MV-4-11 (cell line): ENCODE measurements at places on chromosomes 1 and 21.
A peak's percentile ranks its signal among the peaks of the same experiment; 100 is the strongest.

DNA sequence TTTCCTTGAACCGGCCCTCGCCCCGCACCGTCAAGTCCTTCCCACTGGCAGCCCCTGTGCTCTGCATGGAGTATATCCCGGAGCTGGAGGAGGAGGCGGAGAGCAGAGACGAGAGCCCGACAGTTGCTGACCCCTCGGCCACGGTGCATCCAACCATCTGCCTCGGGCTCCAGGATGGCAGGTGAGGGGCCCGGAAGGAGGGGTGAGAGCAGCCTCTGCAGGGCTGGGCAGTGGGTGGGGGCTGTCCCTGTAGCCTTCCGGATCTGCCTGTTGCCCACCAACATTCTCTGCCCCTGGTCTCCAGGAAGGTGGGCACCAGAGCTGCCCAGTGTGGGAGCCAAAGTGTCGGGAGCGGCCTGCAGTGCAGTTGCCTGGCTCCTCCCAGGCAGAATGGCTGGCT is 99.2 kb upstream of the ACTL8 start:
- no peak for DNase-seq

- no peak for DNase-seq
These were observed 339.0 kb downstream of the DSCAM start for GRCh38 chr21:40507978-40508377.

DNA sequence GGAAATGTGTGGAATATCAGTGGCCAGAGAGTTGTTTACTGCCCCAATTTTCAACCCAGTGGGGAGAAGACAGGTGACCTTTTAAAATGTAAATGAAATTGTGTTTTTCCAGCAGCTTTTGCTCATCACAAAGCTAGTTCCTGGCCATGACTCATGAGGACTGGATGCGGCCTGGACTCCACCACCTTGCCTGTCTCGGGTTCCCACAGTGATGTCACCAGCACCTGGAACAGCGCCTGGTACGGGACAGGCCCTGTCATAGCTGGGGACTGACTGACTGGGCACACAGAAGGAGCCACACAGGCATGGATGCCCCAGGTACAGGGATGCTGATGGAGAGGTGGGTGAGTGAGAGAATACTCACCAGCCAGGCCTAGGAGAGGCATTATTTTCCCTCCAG is 277.1 kb downstream of the AJAP1 start:
- DNase-seq: no peak

DNA sequence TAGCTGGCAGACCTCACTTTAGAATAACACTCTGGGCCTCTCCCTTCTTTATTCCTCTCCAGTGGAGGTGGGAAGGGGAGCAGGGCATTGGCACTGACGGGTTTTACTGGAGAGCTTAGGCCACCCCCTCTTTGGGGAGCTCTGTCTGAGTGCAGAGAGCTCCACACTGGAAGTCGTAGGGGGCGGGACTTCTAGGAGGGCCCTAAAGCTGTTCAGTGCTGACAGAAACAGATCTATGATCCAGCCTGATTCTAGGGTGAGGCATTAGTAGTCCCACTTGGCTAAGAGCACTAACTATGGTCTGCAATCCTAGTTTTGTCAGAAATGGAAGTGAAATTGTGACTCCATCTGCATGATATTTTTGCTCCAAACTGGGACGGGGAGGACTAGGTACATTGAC is 138.7 kb downstream of the MIS18A start:
- DNase-seq: peak; percentile 2

GRCh38 chr1:93848350-93848883 is 30.6 kb downstream of the DNTTIP2 start:
- no peak for DNase-seq

DNA sequence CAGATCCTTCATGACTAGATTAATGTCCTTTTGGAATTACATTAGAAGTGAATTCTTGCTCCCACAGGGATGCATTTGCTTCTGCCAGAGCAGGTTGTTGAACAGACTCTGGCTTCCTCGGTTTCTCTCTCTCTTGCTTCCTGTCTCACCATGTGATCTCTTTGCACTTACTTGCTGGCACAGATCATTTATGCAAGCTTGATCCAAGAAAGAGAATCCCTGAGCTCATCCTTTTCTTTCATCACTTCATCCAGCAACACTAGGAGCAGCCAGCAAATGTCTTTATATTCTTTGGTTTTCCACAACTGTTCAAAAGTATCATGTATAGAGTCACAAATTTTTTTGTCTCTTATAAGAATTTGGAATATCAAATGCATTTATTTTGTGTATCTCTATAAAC is 313.5 kb downstream of the ZNF326 start:
- DNase-seq: no peak

DNA sequence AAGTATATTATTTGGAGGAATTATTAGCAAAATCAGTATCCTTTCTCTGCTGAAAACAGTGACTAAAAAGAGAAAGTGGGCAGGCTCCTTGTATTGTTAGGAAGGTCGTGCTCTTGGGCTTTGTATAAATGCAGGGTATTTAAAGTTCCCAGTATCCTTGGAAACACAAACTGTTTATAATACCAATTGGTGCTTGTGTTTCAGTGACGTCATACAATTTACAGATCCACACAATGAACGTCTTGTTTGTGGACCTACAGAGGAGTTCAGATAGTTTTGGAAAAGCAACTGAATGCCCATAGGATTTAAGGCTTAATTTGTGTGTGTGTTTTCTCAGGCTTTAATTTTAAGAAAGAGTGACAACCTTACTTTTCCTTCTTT is 168.2 kb downstream of the RASAL2 start:
- no peak for DNase-seq

DNA sequence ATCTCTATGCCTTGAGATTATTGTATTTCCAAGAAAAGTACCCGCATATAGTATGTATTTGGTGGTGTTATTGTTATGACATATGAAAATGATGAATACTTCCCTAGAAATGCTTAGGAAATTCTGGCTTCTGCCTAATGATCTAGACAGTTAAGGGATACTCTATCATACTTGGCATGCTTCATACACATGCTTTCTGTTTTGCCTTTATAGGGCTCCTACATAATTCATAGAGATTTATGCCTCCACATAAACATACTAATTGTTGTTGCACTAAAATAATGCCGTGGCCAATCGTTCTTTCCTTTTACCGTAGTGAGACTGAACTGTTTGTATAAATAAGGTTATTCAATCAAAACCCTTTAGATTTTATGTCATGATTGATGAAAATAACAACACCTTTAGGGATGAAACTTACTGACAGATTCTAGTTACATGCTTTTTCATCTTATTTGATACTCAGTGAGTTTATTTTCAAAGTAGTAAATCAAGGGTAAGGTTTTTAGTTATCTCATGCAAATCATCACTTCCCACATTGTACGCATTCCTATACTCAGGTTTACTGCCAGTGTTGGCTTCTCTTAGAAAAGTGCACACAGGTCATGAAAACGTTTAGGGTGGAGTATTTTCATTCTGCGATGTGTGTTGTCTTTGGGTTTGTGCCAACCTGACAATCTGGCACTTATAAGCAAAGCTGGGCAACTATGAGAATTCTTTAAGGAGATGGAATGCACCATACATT is 40.5 kb upstream of the SCYL3 start:
- DNase-seq: no peak

DNA sequence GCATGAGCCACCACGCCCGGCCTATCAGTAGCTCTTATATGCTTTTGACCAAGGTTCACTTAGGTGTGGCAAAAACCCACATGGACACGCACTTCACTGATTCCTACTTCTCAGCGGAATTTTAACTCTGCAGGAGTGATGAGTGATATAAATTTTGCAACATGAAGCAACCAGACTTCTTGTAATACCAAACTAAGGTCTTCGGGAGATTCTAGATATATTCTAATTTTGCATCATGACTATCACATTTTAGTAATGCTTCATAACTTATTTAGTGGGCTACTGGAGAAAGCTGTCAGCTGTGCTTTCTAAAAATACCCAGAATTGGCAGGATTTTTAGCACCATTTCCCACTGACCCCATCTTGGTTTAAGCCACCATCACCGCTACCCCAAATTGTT is 27.8 kb downstream of the RHCE start:
- no peak for DNase-seq

- DNase-seq: peak; percentile 71
These were observed 14.8 kb downstream of the LYST start for GRCh38 chr1:235851939-235852338.

- DNase-seq: peak; percentile 8
These were observed 8.5 kb downstream of the C1orf141 start for GRCh38 chr1:67126111-67126746.

DNA sequence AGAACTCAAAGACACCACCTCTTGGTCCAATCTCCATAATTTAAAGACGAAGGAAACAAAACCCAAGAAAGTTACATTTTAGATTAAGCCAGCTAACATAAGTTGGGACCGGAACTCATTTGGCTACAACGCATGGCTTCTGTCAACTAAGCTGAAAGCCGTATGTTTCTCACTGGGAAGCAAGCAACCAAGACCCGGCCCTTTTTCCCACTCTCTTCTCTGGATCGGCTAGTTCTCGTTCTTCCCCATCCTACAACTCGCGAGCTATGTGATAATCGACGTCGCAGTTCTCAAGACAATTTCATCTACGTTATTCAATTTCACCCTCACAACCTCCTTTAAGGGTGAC is 601 bp downstream of the CCT8 start:
- DNase-seq: peak; percentile 17

- no peak for DNase-seq
These were observed 25.2 kb upstream of the SUCO start for GRCh38 chr1:172507741-172508140.

GRCh38 chr1:162145966-162146696 is 76.6 kb downstream of the NOS1AP start:
- no peak for DNase-seq

DNA sequence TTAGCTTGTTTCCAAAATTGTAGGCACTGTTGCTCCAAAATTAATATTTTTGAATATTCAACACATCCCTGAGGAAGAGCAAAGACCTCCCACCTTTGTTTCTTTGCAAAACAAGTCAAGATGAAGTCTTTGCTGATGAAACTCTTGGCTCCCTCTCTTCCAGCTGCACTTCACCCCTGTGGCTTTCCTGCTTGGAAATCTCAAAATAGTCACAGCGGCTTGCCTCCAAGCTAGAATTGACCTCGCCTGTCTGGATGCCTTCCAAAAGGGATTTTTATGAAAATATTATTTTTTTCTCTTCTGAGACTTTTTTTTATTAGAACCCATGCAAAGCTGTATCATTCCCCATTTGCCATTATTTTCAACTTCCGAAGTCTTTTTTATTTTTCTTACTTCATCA is 71.1 kb upstream of the MROH9 start:
- no peak for DNase-seq

DNA sequence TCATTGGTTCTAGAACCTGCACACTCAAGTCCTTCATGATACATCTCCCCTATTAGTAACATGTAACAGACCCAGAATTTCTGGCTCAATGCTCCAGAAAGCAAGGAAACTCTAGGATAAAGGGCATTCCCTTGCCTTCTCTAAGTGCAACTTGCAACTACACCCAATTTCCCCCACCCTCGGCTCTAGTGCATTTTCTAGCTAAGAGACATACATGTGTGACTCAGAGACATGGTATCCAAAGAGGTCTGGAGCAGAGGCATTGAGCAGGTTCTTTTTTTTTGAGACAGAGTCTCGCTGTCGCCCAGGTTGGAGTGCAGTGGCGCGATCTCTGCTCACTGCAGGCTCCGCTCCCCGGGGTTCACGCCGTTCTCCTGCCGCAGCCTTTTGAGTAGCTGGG is 132.9 kb downstream of the ZC3H11B start:
- no peak for DNase-seq

DNA sequence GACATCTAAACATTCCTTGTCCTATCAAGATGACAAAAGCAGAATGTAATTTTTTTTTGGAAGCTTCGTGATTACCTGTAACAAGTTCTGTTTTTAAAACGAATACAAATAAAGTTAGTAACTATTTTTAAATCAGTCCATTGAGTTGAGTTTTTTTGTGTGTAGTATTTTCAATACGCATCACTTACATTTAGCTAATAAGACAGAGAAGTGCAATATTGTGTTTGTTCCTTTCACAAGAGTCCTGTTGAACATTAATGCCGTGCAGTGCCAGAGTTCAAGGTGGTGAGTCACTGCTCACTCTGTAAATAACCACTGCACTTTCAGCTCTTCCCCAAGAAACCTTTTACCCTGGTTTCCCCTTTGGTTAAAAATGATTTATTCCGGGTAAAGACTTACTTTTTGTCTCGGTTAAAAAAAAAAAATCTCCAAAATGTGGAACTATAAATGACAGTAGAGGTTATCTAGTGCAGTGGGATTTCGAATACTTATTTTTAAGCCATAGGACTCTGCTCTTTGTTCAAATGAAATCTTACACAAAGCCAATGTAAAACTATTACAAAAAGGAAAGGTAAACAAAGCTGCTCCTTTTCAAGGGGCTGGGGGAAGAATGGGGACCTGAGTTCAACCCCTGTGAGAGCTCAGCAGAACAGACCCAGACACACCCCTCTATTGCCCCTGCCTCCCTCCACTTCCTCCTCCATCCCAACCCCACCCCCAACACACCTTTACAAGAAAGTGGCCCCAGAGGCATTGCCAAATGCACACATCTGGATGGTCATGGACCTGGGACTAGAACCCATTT is 14.8 kb upstream of the NCMAP start:
- DNase-seq: peak; percentile 77

- DNase-seq: no peak
These were observed 146.7 kb upstream of the NFIA start for GRCh38 chr1:60935599-60936110.

- peak; percentile 56 for DNase-seq
These were observed 90.5 kb upstream of the ZP4 start for GRCh38 chr1:237981223-237981622.

DNA sequence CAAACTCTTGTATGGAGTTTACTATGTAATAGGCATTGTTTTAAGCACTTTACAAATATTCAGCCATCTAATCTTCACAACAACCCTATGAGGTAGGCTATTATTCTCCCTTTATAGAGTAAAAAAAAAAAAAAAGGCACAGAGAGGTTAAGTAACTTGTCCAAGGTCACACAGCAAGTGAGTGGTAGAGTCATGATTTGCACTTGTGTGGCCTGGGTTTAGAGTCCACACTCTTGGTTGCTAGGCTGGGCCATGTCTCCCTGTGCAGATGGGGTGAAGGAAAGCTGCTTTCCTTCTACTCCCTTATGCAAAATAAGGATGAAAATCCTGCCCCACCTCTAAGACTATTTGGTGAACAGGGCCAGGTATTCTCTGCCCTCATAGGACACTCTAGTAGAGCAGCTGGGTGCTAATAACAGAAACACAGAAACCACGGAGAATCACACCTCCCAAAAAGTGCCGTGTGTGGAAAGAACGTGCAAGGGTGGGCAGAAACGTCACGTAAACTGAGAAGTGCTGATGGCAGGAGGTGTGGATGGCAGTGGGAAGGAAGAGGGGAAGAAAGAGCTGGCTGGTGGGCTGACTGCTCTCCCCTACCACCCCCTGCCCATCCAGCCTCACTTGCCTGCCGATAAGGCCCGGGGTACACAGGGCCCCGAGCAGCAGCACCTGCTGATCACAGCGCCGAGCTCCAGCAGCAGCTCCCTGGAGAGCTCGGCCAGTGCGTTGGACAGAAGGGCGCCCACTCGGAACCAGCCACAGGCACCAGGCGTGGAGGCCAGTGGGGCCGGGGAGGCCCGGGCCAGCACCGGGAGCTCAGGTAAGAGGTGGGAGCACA is 28.3 kb upstream of the VPS13D start:
- DNase-seq: no peak
